Stimulated activated naive CD8-positive, alpha-beta T cell treated with anti-CD3 and anti-CD28 coated beads, Interleukin-15, amount 100 ng/mL, for 72 hours (primary cell): ENCODE measurements at places on chromosomes 4 and X.

DNA sequence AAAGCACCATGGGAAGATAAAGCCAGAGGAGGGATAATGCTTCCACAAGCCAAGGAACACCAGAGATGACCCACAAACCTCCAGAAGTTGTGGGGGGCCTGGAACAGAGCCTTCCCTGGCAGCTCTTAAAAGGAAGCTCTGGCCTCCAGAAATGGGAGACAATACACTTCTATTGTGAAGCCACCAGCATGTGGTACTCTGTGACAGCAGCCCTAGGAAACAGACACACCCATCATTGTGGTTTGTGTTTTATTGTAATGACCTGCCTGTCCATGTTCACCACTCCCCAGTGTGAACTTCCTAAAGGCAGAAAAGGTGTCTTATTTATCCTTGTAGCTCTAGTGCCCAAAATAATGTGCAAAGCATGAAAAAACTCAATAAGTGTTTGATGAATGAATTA, 264.1 kb upstream of the GATB start:
- DNase-seq: no peak

GRCh38 chr4:106114270-106114669, 201.7 kb downstream of the TBCK start:
- no peak for DNase-seq

GRCh38 chr4:120318196-120318846, 251.7 kb upstream of the MAD2L1 start:
- DNase-seq: no peak

DNA sequence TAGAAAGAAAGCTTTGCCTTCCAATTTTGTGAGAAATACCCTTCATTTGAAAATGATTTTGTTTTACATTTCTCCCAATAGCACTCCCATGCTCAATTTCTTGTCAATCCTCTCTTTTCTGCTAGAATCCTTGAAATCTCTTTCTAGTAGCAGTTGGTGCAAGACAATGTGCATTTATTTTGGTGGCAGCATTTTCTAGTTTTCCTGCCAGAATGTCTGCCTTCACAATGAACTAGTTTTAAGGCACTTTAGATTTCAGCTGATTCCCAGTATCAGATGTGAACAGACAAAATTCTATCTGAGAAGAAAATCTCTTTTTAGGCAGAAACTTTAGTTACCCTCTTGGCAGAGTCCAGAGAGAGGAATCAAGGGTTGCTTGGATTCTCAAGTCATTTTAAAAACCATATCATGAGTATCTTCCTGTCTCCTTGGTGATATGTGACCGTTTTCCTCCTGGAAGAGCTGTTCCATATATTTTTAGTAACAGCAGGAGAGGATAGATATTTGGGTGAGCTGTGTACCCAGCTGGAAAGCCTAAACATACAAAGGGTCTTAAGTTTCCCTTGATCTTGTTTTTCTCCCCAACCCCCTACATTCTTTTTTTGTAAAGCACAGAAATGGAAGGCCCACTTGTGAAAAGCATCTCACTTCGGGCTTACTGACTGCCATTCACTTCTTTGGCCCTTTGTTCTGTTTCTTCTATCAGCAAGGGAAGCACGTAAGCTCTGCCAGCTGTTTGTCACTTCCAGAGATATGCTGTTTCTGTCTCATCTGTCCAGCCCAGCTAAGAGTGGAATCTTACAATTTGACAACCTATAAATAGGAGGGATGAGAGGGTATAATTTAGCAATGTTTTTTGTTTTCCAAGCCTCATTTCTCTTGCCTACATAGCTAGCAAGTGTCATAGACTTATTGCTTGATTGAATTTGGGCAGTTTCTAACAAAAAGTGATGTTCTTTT, 38.7 kb downstream of the TSPAN7 start:
- no peak for DNase-seq

DNA sequence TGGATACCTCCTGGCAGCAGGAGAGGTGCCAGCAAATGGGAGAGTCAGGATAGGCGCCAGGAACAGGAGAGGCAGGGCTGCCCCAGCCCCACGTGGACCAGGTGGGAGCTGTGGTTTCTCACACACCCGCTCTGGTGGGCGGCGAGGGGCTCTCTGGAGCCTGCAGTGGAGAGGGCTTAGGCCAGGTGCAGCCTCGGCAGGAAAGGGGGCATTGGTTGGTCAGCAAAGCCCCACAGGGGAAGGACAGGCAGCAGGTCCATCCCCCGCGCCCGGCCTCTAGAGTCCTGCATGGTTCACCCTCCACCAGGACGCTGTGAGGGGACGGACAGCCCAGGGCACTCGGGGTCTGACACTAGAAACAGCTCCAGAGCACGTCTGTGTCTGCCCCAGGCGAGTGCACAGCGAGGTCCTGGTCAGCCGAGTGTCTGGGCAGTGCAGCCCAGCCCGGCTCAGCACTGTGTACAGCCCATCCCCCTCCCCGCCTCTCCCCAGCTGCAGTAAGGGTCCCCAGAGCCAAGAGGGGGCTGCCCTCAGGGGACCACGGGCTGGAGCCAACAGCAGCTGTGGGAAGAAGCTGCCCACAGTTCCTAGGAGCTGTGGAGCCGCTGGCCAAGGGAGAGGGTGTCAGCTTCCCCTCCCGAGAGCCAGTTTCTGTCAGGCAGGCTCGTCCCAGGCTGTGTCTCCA, 8.2 kb downstream of the ATP5ME start:
- no peak for DNase-seq

- DNase-seq: no peak
Measured at GRCh38 chrX:9522378-9523155, 57.7 kb downstream of the TBL1X start.

- no peak for DNase-seq
Measured at GRCh38 chr4:121946644-121947043, 5.2 kb downstream of the TRPC3 start.

GRCh38 chr4:38202242-38202641, 242.0 kb downstream of the PTTG2 start:
- no peak for DNase-seq

GRCh38 chr4:166481739-166482138, 608.7 kb downstream of the TLL1 start:
- no peak for DNase-seq

DNA sequence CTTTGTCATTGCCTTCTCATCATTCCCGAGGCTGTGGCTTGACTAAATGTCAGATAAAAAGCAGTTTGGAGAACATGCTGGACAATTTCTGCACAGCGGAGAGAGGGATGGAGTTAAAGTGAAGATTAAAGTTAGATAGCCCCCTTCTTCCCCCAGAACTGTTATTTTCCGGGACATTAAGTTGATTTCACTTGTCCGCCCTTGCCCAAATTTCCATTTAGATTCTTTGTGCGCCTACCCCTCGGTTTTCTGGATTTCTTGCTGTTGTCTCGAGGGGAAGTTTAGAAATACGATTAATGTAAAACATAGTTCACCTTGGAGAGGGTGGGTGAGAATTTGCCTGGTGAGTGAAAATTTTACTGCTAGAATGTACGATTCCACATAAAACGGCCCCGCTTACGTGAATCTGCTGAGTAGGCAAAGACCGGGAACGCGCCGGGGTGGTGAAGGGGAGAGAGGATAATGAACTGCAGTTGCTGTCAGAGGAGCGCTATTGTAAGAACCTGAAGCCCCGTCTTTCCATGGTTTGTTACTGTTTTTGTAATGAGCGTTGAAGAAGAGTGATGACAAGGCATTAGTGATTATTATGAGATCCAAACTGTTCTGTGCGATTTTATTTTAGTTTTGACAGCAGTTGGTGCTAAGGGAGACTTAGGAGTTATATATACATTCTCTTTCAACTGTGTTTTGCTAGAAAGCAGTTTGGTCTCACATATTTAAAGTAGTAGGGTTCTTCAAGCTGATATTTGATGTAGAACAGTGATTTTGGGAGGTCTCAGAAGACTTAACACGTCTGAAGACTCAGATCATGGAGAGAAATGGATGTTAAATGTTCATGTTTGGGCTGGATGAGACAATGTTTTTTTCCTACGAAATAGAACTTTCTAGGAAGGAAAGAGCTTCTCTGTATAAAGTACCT, 73.0 kb downstream of the AFF1 start:
- peak; percentile 7 for DNase-seq

DNA sequence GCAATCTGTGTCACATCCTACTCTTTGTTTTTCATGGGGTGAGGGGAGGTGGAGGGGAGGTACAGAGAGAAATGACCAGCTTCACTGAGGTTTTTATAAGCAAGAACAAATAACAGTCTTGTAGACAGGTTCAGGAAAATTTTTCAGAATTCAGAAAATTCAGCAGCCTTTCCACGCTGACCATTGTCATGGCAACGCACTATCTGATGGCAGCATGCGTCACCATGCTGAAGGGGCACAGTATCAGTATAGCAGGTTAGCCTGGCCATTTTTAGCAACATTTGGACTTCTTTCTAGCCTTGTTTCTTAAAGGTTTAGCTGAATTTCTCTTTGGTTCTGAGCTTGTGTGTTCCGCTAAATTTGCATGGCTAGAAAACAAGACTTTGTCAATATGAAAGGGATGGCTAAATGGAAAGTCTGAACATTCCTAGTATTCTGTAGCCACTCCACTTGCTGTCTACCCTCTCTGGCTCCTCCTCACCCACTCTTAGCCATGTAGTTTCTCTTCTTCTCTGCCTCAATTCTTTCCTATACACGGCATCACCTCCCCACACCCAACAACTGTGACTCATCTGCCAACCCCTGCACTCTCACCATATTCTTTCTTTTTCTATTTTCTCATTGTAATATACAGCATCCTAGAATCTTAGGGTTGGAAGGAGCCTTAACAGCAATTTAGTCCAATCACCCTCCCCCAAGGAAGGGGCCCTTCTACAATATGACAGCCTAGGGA, 42.7 kb upstream of the CITED1 start:
- no peak for DNase-seq

GRCh38 chr4:54741202-54741601, 83.4 kb downstream of the KIT start:
- DNase-seq: no peak

GRCh38 chr4:43379016-43379415, 486.5 kb downstream of the GRXCR1 start:
- no peak for DNase-seq

GRCh38 chr4:76729460-76729859, 168.5 kb downstream of the SOWAHB start:
- no peak for DNase-seq

DNA sequence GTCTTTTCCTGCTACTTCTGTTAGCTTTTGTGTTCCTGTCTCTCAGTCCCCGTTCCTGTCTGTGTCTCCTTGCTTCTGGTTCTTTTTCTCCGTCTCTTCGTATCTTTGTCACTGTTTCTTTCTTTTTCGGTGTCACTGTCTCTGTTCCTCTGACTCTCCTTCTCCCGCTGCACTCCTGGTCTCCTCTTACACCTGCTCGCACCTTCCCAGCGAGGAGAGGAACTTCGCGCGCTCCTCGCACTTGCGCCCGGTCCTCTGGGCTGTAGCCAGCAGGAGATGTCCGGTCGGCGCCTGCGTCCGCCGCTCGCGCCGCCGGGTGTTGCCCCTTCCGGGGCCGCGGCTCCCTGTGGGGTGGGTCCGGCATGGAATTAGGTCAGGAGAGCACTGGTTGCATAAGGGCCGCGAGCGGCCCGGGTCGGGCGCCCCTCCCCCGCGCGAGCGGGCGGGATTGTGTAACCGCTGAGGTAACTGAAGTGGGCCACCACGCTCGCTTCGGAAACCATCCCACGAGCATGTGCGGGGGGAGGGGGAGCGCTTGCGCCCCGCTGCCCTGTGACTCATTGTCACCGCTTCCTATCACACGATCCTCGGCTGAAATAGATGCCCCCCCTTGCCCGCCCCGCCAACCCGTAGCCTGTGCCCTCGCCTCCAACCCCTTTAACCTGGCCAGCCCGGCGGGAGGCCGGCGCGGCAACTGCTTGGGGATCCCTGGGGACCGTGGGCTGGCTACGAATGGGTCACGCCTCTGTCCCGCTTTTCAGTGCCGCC, 1.6 kb downstream of the LONRF3 start:
- DNase-seq: peak; percentile 54

- DNase-seq: no peak
Measured at GRCh38 chrX:147741776-147742175, 169.9 kb upstream of the FMR1 start.

GRCh38 chr4:76809594-76810305, 88.2 kb downstream of the SOWAHB start:
- no peak for DNase-seq

- DNase-seq: no peak
Measured at GRCh38 chrX:116462822-116463221, at the start of gene CT83. CT83 (minus strand) TSS chrX:116462976; CDS start chrX:116462856, 120 bp downstream.

DNA sequence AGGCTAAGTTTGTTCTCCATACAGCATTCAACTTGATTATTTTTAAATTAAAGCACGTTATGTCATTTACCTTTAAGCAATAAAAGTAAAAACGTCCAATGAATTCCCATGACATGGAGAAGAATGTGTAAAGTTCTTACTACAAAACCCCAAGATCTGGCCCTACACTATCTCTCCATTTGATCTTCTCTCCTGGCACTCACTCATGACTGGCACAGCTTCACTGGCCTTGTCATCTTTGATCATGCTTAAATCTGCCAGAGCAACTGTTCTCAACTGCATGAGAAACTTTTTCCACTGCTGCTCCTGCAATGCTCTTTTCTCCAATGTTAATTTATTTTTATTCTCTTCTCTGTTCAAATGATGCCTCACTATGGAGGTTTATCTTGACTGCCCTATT, 1109.0 kb upstream of the IGFBP7 start:
- no peak for DNase-seq

- no peak for DNase-seq
Measured at GRCh38 chr4:147463065-147463464, 17.8 kb upstream of the EDNRA start.

GRCh38 chr4:79042079-79042674, 102.9 kb upstream of the PAQR3 start:
- no peak for DNase-seq

DNA sequence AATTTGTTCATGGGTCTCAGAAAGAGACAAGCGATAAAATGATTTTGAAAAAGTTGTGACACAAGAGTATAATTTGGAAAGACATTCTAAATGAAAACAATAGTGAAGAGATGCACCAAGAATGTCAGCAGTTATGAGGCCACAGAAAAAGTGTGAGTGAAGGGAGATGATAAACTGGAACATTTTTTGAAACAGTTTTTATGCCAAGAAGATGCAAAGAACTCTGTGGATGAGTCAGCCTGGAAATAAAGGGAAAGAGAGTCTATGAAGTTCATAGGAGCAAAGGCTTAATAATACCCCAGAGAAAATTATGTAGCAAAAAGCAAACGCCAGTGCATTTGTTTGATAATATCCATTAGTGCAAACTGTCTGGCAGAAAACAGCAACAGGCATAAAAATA, 188.4 kb upstream of the TBC1D9 start:
- DNase-seq: no peak

DNA sequence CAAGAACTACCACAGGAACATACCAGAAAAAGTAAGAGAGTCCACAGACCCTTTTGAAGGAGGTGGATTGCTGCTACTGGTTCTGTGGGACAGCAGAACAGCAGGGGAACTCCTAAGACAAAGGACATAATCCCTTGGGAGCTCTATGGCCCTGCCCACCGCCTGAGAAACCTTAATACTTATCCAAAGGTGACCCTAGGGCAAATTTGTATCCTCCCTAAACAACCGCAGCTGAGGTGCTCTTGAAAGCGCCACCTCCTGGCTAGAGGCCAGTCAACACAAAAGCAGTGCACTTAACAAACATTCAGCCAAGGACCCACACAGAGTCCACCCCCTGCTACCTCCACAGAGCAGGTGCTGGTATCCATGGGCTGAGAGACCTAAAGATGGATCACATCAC, 136.8 kb downstream of the ADAM29 start:
- no peak for DNase-seq
